Hypothalamus (tissue), 51 donors: ENCODE measurements at places on chromosomes 6 and 20.

- DNase-seq = no peak
These were observed 164.8 kb upstream of the SGK1 start for GRCh38 chr6:134482593-134483270.

- no peak for DNase-seq
These were observed 95.3 kb upstream of the BHLHE23 start for GRCh38 chr20:63101781-63102720.

- DNase-seq = no peak
These were observed 34.0 kb upstream of the BMP6 start for GRCh38 chr6:7691675-7692452.

DNA sequence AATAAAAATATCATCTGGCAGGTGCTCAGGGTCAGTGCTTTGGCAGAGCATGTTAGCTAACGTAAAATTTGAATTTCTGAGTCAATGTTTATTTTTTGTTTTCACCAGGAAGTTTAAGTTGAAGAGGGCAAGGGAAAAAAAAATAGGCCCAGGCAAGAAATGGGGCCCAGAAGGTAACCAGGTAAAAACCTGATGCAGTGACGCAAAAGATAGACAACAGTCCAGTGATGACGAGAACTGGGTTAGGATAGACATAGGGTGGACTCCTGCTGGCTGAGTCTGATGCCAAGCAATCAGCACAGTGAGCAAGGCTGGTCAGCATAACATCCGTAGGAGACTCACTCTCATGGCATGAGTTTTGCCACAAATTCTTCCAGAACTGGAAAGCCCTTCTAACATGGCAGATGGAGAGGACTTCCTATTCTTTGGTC lies 42.2 kb downstream of the ZHX3 start:
- DNase-seq = no peak

- DNase-seq = no peak
These were observed 32.2 kb upstream of the ADGRF5 start for GRCh38 chr6:46953921-46954320.

- DNase-seq = no peak
These were observed 42.5 kb downstream of the SLC24A3 start for GRCh38 chr20:19254956-19255355.

DNA sequence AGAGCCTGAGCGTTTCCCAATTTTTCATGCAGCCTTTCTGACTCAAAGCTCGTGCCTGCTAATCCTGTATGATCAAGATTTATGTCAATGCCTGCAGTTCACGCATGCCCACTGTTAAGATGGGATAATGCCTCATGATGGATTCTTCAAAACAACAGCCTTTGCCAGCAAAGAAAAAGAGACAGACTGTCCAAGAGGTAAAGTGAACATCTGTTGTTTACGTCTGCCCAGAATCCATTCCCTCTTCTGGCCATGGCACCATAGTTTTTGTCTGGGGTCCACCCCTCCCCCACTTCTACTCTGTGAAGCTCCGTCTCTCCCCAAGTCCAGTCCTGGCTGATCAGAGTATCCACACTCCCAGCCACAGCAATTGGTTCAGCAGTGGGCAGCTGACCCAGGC lies 91.9 kb upstream of the EYA2 start:
- no peak for DNase-seq

GRCh38 chr6:124941259-124941658 lies 21.0 kb upstream of the RNF217 start:
- DNase-seq = no peak

DNA sequence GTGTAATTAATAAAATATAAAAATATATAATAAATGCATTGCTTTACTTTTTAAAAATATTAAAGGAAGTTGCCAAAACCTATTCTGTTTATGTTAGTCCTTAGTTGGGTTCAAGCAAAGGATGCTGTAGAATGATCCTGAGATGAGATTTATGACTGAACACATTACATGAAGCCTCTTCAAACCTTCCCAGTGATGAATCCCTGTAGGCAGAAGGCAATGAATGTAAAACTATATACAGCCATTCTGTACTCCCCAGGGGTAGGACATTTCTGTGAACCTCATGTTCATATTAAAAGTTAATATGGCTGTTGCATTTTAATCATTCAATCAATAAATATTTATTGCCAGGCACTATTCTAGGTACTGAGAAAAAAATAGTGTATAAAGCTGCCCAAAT lies 166.0 kb downstream of the RFPL4B start:
- DNase-seq = no peak

GRCh38 chr20:20204256-20204655 lies 151.9 kb downstream of the CFAP61 start:
- no peak for DNase-seq

GRCh38 chr6:17179530-17180073 lies 77.8 kb downstream of the STMND1 start:
- no peak for DNase-seq

DNA sequence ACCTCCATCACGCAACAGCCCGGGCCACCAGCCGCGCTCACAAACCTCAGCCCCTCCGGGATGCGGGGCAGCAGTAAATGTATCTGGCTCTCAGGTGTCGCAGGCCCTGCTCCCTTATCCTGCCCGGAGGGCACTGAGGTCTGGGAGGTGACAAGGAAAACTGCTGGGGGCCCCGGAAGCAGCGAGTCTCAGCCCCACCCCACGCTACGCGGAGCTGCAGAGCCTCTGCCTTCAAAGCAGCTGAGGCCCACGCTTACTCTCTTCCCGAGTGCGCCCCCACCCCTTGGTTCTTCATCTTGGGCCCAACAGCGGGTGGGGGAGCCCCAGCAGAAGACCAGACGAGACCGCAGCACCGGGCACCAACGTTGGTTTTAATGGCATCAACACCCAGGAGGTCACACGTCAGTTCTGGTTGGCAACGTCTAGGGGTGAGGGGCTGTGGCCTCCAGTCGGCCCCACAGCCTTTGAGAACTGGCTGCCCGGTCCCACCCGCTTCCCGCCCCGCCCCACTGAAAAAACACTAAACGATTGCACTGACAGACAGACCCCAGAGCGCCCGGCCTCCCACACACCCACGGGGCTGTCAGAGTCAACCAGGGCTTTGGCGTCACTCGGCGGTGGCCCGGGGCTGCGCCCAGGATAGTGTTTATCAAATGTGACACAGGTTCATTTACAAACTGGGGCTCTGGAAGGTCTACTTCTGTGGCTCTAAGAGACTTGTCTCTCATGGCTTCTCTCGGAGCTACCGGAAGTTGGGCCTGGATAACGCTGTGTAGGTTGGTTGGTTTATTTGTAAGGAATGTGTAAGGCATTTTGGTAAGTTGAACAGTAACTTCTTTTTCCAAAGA lies 43.7 kb downstream of the DSTN start:
- DNase-seq = no peak

GRCh38 chr20:51860111-51860882 lies 58.0 kb upstream of the SALL4 start:
- DNase-seq = no peak

- no peak for DNase-seq
These were observed 157.8 kb upstream of the PREP start for GRCh38 chr6:105560611-105561066.

- DNase-seq = no peak
These were observed 91.1 kb upstream of the BTN3A2 start for GRCh38 chr6:26273673-26274588.

GRCh38 chr6:18101271-18101670 lies 21.2 kb downstream of the NHLRC1 start:
- DNase-seq = no peak

DNA sequence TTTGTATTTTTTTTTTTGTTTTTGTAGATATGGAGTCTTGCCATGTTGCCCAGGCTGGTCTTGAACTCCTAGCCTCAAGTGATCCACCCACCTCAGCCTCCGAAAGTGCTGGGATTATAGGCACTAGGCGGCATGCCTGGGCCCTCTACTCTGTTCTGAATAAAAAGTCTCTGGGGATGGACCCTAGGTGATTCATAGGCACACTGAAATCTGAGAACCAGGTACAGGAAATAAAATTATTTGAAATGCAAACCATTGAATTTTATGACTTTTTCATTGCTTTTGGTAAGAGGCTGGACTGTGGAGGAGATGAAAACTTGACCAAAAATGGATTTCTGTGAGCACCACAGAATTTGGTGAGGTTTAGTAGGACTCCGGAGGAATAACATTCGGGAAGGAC lies 117.5 kb downstream of the PRIM2 start:
- DNase-seq = no peak

- no peak for DNase-seq
These were observed 292.5 kb downstream of the PRKN start for GRCh38 chr6:162435071-162435470.

DNA sequence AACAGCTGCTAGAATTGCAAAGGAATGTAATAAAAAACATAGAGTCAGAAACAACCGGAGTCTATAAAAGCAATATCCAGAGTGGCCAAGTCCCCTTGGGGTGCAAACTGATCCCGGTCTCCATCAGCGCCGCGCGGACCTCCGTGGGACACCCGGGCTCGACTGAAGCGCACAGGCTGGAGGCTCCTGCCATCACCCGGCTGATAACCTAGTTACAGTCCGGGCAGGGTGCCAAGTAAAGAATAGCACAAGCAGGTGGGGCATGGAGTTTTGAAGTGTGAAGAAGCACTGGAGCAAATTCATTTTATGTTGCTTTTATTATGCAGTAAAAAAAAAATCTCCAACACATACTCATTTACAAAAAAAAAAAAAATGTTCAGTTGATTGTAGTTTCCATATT lies 205.1 kb upstream of the GMDS start:
- no peak for DNase-seq

GRCh38 chr20:61459266-61459665 lies 207.2 kb downstream of the CDH4 start:
- DNase-seq = no peak

DNA sequence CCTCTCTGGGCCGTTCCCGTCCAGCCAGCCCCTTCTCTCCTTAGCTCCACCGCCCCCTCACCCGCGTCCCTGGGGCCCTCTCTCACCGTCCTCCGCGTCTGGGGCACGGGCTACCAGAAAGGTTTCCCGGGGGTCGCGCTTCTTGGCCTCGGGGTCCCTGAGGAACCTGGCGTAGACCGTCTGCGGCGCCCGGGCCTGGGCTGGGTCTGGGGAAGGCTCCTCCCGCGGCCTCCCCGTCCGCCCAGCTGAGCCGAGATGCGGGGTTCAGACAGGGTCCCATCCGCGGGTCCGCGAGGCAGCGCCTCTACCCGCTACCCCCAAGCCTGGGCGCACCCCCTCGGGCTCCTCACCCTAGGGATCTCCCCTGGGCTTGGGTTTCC lies 1.1 kb downstream of the TULP1 start:
- DNase-seq = no peak

GRCh38 chr6:154412106-154412820 lies 55.7 kb upstream of the IPCEF1 start:
- DNase-seq = no peak

- DNase-seq = no peak
These were observed 272.1 kb upstream of the EYS start for GRCh38 chr6:65979120-65979519.

DNA sequence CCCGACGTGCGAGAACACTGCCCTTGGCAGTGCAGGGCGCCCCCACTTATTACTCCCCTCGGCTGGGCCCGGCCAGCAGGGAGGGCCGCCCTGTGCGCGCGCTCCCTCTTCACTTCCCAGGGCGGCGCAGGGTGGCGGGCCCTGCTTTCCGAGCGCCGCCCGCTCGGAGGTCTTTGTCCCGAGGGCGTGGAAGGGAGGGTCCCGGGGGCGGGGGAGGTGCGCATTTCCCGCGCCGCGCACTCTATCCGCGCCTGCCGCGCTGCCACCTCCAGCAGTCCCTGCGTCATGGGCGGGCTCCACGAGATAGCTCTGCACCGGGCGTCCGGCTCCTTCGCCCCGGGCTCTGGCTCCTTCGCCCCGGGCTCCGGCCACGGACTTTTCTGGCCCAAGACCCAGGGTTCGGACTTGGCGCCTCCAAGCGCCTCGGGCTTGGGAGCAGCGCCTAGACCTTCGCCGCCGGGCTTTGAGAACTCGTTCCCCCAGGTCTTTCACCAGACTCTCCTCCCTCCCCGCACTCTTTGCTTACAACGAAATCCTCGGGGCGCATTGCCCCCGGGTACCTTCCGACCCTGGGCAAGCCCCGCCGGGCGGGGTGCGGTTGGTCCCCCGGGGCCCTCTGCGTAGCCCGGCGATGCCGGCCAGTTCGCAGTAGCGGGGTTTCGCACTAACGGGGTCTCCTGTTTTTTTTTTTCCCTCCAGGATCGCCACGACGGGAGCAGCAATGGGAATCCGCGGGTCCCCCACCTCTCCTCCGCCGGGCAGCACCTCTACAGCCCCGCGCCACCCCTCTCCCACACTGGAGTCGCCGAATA lies 1.6 kb downstream of the TFAP2C start:
- no peak for DNase-seq

DNA sequence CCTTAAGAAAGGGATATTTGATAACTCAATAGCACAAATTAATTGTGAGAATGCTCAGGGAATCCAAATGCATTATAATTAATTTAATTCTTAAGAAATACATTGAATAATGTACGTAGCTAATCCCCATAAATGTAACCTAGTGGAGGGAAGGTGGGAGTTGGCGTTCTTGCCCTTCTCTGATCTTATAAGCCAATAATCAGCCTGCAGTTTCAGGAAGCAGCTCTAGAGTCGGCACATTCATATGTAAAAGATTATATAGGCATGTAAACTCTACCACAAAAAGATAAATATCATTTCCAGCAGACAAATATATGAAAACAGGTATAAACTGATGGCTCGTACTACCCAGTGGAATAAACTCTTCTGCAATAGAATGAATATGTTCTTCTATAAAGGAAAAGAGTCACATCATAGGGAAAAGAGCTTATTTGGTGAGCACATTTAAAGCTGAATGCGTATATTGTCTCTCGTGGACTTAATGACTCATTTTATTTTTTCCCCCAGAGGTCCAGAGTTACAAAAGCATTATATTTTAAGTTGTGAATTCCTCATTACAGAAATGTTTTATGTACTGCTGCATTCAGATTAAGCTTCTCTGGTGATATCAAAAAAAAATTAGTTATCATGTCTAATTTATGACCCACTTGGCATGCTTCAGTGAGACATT lies 112.2 kb downstream of the TFAP2A start:
- DNase-seq = no peak

- DNase-seq = no peak
These were observed 54.4 kb downstream of the PERP start for GRCh38 chr6:138052783-138053182.

GRCh38 chr6:43948527-43949485 lies 178.4 kb downstream of the MRPL14 start:
- DNase-seq = no peak

DNA sequence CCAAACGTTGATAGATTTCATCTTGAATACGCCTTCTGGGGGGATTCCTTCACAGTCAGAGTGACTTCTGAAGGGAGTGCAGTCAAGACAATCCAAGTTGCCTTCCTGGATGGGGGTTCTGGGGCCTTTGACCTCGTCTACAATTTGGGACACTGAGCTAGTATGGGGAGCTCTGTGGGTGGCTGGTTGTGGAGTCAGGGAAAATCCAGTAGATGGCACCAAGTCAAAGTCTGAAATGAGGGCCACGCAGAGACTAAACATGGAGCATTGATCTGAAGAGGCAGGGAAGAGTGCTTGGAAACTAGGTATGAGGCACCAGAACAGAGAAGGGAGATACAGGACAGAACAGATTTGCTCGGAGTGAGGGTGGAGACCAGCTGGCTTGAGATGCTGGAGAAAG lies 43.6 kb upstream of the CCN6 start:
- no peak for DNase-seq

DNA sequence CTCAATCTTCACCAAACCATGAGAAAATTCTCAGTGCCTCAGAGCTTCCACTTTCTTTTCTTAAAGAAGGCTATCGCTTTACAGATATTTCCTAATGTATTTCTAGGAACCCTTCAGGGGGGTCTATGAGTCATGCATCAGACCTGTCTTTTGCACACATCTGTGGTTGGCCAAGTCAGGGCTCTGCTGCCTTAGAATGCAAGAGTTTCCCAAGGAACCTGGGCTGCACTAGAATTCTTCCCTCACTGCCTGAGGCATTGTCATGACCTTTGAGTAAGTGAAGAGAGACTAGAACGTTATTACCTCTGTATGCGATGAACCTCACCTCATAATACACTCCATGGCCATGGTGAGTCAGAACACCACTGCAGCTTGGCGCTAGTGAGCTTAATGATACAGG lies 365.0 kb upstream of the ID4 start:
- DNase-seq = no peak
